ENCODE measurements at places on chromosomes 11 and 22.

DNA sequence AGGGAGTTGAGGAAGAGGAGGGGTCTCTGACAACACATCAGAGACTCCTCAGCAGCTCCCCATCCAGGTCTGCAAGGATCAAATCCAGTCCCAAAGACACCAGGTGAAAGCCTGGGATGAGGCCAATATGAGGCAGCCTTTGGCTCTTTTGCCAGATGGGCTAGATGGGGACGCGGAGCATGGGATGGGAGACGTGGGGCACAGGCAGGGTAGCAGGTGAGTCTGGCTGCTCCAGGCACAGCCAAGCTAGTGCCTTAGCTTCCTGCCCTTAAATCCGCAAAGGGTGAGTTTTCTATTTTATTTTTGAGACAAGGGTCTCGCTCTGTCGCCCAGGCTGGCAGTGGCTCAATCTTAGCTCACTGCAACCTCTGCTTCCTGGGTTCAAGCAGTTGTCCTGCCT, 19.6 kb upstream of the DRICH1 start:
- DNase-seq: no peak

- no peak for DNase-seq
These were observed 443.4 kb downstream of the MIAT start for GRCh38 chr22:27100789-27101188.

DNA sequence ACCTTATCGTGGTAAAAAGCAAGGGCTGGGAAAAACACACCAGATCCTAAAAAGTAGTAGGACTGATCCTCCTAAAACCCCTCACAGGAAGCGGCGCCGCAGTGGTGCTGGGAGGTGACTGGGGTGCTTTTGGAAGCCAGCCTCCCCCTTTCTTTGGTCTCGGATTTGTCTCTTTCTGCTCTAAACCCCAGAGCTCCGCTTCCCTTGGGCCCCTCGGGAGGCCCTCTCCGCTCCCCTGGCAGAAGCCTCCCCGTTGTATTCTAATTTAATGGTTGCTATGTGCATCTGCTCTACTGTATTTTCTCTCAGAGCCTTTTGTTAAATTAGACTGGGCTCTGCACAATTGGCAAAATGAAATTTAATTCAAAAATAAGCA, 587.7 kb downstream of the OPCML start:
- no peak for DNase-seq

GRCh38 chr11:75850787-75851186, 35.8 kb downstream of the UVRAG start:
- DNase-seq: no peak

- no peak for DNase-seq
These were observed 9.7 kb upstream of the LRP5 start for GRCh38 chr11:68302670-68303069.

GRCh38 chr22:20015971-20016733, 471 bp downstream of the ARVCF start:
- DNase-seq: no peak

GRCh38 chr11:93662175-93662570, 691 bp downstream of the CEP295 start:
- DNase-seq: no peak

DNA sequence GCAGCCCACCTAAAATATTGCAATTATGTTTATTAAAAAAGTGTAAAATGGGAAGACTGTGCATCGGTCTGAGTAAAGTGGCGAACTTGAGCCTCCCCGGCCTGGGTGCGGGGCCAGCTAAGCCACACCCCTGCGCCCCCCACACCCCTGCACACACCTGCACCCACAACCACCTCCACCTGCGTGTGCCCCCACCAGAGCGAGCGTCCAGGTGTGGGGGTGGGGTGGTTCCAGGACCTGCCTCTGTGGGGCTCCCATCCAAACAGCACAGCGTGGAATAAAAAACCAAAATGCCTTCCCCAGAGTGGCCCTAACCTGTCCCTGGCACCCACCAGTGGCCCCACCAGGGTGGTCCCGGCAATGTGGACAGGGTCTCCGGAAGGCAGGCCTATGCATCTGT, 30.1 kb upstream of the CARS1 start:
- DNase-seq: no peak

DNA sequence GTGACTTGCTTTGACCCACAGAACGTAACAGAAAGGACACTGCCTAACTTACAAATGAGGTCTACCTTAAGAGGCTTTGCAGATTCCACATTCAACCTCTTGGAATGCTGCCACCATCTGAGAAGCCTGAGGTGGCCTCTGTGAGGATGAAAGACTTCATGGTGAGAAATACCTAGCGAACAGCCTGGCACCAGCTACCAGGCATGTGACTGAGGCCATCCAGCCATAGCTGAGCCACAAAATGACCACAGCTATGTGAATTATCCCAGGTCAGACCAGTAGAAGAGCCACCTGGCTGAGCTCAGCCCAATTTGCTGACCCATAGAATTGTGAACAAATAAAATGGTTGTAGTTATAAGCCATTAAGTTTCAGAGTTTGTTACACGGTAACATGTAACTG, 37.5 kb downstream of the PPARA start:
- DNase-seq: no peak

- no peak for DNase-seq
These were observed 27.1 kb downstream of the OR10A6 start for GRCh38 chr11:7903940-7904339.

- no peak for DNase-seq
These were observed 389.7 kb downstream of the NXPE2 start for GRCh38 chr11:115067900-115068530.

DNA sequence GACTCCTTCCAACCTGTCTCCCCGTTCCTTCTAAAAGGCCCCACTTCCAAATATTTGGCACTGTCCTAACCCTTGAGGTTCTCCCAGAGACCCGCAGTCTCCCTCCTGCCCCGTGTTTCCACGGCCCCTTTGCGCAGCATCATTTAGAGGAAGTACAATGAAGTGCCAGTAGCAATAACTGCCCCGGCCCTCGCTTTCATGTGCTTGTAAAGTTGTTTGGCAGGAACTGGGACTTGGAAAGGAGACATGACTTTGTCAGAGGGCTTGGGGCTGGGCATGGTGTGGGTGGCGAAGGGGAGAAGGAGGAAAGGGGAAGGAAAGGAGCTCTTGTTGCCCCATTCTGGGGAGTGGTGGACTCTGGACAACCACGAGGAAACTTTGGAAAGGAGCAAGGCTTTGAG, 2.6 kb downstream of the CD44 start:
- DNase-seq: no peak

DNA sequence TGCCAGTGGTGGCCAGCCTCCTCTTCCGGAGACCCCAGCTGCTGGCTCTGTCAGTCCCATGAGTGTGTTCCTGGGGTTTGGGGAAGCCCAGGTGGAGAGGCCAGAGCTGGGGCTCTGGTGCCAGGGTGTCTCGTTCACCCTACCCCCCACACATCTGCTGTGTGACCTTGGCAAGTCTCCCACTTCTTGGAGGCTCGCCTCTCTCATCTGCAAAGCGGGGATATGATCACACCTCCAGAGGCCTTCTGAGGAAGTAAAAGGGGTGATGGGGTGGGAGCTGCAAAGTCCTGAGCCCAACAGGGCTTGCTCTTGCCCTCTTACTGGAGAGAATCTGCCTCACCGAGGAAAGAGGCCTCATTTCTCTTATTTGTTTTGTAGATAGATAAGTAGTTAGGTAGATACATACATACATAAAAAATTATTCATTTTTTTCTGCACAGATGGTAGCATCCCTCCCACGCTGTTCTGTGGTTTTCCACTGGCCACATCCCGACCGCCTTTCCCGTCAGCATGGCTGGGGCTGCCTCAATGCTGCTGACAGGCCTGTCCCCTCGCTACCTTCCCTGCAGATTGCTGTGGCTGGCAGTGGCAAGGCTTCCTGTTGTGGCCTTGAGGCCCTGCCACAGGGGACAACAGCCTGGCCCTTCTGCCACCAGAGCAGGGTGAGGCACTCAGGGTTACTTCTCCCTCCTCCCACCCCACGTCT, 23.9 kb downstream of the MYO7A start:
- peak; percentile 48 for DNase-seq

DNA sequence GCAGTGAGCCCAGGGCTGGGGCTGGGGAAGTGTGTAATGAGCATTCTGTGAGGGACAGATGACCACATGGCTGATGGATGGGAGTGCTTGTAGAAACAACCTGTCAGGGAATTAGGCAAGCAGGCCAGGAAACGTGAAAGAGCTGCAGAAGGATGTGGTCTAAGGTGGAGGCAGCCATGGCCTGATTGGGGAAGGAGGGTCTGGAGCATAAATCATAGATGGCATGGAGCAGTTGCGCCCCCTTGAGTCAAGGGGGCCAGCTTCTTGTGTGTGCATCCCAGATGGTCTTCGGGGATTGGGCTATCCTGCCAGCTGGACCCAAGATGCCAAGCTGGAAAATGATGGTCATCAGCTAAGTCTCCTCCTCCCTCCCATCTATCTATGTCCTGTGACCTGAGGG, 119.4 kb upstream of the CLPB start:
- DNase-seq: no peak

GRCh38 chr22:26981541-26981940, 324.2 kb downstream of the MIAT start:
- no peak for DNase-seq

- no peak for DNase-seq
These were observed 28.4 kb upstream of the RFPL3 start for GRCh38 chr22:32329202-32329645.

DNA sequence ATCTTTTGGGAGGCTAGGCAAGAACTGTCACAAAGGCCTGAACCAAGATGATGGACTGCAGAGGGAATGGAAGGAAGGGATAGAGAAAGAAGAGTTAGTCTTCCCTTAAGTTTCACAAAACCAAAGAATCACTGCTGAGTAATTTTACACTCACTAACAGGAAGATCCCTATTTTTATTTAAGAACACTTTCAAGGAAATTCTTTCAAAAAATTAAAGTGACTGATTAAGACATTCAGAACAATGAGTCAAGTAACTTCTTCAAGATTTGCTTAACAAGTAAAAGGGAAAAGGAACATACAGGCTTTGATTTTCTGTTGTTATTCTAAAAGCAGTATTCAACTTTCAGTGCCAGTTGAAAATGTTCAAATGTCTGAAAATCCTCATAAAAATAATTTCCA, 3.1 kb downstream of the PITPNB start:
- no peak for DNase-seq

DNA sequence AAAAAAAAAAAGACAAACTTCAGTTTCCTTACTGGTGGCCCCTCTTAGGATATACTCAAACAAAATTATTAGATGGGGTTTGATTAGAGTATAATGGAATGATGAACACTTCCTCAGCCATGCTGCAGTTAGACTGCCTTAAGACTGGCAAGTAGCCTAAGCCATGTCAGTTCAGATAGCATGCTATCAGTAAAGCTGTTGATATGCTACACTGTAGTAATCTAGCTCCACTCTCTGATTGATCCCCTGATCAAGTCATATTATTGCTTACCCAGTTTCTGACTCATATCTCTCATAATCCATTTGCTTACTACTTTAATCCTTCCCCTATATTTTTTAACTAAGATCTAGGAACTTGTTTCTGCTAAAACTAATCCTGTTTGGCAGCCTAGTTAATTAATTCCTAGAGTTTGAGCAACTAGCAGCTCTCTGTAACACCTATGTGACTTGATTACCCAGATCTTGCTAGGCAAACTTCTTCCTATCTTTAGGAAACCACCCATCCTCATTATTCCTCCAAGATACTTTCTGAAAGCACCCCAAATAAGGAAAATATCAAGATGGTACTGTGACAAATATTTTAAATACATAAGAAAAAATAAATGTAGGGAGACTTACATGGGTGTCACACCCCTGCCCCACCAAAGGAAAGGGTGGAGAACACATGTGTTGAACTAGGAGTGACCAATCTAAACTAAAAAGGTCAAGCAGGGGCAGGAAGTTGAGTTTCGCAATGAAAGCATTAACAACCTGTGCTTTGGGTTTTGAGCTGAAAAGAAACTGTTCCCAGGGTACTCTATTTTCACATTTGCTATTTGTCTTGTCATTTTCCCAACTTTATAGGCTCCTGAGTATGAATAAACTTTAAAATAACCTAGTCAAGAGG, 43.2 kb downstream of the PIK3C2A start:
- no peak for DNase-seq

GRCh38 chr11:19460718-19461405, 220.1 kb upstream of the E2F8 start:
- DNase-seq: no peak

DNA sequence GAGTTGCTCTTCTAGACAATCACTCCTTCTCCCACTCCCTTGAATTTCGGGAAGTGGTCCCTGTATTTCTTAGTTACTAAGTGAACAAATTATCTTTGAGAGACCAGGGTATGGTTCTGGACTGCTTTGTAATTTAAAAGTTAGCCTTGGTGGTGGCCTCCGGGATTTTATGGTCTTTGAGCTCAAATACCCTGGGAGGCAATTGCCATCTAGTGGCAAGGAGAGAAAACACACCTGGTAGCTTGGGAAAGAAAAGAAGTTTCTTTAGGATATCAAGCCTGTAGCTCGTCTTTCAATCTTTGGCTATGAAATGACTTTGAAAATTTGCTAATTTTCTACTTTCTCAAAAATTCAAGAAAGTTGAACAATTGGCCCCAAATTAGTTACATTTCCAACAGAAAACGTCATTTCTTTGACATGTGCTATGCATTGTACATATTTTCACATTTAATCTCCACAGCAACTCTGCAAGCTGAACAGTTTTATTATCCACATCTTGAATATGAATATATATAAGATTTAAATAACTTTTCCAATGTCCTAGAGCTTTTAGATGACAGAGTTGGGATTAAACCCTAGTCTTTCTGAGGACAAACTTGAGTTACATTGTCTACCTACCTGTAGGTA, 39.1 kb downstream of the MMP27 start:
- no peak for DNase-seq

GRCh38 chr11:66894141-66894540, 37.3 kb downstream of the LRFN4 start:
- DNase-seq: no peak

DNA sequence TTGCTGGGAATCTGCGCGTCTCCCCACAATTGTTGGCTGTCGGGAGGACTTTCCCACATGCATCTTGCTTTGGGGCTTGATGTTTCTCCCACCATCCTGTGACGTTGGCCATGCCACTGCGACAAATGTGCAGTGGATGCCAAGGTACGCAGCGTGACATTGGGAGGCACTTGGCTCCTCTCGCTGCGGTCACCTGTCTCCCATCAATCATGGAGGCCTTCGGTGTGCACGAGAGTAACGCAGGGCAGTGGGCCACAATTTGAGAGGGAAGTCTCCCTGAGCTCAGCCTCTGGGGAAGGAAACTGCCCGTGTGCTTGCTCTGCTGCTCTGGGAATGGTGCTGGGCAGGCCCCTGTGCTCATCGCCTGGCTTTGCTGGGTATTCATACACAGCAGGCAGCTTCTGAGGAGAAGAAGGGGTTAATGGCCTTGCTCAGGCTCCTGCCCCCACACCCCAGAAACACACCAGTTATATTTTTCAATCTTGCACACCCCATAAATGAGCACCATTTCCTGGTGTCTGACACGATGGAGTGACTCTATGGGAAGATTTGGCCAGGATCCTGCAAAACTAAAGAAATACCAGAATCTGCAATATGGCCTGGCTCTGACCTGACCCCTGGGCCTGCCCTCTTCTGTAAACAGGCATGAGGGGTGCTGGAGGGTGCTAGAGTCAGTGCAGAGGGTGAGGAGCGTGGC, 153.5 kb downstream of the ADAMTS15 start:
- no peak for DNase-seq

GRCh38 chr11:33268945-33269540, 11.9 kb downstream of the HIPK3 start:
- DNase-seq: no peak

All from activated effector memory CD4-positive, alpha-beta T cell treated with Interleukin-2 at 50 U/mL for 16 hours (primary cell).